HTR-8/SVneo (cell line): ENCODE measurements at places on chromosomes 3 and 15.

DNA sequence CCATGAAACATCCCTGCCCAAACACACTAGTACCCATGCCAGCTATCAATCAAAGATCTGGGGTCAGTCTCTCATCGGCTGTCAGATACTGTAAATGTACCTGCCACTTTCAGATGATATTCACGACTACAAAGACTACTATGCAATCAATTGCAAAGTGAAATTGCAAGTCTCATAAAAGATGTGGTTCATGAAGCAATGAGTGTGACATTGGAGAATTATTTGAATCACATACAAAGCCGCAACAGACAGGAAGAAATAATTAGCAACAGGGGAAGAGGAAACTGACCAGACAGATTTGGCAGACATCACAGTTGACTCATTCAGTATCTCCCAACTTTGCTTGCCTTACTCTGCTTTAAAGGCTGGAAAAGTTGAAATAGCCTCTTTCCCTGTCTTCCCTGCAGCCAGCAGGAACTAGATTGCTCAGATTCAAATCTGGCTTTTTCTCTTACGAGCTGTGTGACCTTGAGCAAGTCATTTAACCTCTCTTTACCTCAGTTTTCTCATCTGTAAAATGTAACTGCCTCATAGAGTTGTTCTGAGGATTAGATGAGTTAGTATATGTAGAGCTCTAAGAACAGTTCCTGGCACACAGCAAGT, 95.7 kb upstream of the C3orf80 start:
- peak; percentile 72 for DNase-seq

DNA sequence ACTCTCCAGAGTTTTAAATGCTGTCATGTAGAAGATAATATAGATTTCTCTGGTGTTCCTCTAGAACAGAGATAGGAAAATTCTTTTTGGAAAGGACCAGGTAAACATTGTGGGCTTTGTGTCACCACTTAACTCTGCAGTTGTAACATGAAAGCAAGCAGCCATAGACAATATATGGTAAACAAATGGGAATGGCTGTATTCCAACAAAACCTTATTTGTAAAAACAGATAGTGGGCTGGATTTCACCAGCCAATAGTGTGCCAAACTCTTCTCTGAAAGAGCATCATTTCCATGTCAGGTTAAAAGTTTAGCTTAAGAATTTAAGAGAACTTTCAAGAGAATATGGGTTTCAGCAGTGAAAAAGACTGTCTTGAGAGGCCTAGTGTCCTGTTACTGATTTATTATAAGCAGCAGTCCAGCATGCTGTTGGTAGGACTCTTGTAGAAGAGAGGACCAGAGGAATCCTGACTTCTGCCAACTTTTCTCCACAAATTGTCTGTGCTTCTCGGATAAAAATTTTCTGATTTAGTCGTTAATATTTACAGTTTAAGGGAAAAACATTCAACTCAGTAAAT, 107.7 kb downstream of the TCF12 start:
- DNase-seq, result no peak

GRCh38 chr15:85722374-85723152, 72.2 kb downstream of the KLHL25 start:
- no peak for DNase-seq

GRCh38 chr3:45120359-45121158, 25.6 kb downstream of the CDCP1 start:
- no peak for DNase-seq

- no peak for DNase-seq
Measured at GRCh38 chr3:13370055-13370454, 50.1 kb downstream of the NUP210 start.

GRCh38 chr3:34683851-34684250, 885.4 kb downstream of the PDCD6IP start:
- DNase-seq, result peak; percentile 3

DNA sequence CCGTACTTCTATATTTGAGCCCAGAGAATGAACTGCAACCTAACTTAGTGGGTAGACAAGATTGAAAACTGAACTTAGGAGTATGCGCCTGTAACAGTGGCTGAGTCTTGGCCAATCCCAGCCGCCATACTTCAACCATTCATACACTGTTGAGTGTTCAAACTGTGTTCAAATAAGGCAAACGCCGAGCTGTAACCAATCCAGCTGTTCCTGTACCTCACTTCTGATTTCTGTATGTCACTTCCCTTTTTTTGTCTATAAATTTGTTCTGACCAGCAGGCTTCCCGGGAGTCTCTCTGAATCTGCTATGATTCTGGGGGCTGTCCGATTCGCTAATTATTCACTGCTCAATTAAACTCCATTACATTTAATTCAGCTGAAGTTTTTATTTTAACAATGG, 58.6 kb upstream of the TPM1 start:
- no peak for DNase-seq

DNA sequence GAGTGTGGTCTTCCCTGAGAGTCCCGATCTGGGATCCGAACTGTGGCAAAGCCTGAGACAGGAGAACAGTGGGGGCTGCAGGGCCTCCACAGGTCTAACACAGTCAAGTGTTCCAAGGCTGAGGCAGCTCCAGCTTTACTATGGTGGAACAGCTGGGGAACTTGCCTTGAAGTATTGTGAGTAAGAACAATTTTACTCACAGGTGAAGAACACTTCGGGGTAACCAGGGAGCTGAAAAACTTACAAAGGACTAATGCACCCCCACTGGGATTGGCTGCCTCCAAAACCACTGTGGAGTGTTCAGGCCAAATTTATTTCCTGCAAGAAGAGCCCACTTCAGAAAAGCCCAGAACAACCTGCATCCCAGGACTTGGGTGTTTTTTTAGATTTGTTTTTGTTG, 25.4 kb downstream of the ZIC4 start:
- DNase-seq, result no peak

- no peak for DNase-seq
Measured at GRCh38 chr3:190322604-190323245, 479 bp upstream of the CLDN1 start.

DNA sequence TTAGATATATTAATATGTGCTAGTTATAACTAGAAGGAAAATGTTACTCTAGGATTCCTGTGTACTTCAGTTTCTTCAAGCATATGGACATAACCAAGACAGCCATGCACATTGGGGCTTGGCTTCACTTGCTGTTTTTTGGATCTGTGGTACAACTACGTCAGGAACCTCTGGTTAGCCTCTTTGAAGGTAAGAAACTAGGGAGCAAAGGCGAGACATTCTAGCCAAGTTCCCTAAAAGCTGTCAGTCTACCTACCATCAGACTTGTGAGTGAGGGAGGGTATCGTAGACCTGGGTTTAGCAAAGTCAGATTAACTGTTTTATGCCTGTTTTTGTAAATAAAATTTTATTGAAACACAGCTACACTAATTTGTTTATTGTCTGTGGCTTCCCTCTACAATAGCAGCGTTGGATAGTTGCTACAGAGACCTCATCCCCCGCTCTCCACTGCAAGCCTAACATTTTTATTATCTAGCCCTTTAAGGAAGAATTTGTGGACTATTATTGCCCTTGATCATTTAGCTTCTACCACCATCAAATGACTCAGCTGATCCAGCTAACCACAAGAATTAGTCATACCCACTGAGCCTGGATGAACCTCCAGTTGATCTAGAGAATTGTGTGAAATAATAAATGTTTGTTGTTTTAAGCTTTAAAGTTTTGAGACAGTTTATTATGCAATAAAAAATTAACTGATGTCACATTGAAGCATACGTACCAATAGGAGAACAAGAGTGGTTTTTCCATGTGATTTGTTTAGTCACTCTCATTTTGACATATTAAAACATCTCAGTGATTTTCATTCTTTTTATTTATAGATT, 58.1 kb downstream of the RSRC1 start:
- peak; percentile 74 for DNase-seq

DNA sequence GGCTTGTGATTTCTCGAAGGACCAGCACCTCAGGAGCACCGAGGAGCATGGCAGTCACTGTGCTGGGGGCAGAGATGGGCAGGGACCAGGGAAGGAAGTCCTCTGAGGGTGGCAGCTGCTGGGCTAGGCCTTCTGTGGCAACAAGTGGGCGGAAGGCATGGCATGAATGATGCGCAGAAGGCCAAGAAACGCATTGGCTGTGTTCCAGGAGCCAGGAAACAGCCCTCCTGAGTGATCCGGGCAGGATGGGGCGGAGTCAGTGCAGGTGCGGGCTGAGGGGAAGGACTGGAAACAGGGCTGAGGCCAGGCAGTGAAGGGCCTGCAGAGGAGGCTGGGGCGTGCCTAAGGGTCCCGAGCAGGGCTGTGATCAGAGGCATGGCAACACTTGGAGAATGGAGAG, 23.6 kb downstream of the MRPS11 start:
- no peak for DNase-seq

DNA sequence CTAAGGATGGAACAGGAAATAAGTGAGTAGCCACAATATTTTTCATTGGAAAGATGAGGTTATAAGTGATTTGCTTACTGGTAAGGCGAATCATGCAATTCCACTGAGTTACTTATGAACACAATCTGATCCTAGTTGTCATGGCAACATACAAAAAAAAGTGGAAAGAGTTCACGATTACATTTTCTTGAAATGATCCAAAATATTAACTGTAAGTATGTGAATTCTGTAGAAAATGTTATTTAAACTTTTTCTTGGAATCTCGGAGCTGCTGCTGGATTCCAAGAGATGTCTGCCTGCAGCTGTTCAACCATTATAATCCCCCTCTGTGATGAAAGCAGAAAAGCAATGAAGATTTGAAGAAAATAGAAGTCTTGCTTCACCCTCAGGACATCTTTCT, 120.5 kb downstream of the KBTBD8 start:
- DNase-seq, result no peak

- no peak for DNase-seq
Measured at GRCh38 chr3:156693166-156693565, 18.8 kb downstream of the TIPARP start.

GRCh38 chr3:14434498-14435151, 32.2 kb downstream of the SLC6A6 start:
- no peak for DNase-seq

- no peak for DNase-seq
Measured at GRCh38 chr3:183490653-183491052, 62.2 kb upstream of the MCF2L2 start.

GRCh38 chr15:73584699-73585420, 48.3 kb downstream of the NPTN start:
- no peak for DNase-seq

- DNase-seq, result no peak
Measured at GRCh38 chr15:70361106-70361505, 263.4 kb upstream of the TLE3 start.

DNA sequence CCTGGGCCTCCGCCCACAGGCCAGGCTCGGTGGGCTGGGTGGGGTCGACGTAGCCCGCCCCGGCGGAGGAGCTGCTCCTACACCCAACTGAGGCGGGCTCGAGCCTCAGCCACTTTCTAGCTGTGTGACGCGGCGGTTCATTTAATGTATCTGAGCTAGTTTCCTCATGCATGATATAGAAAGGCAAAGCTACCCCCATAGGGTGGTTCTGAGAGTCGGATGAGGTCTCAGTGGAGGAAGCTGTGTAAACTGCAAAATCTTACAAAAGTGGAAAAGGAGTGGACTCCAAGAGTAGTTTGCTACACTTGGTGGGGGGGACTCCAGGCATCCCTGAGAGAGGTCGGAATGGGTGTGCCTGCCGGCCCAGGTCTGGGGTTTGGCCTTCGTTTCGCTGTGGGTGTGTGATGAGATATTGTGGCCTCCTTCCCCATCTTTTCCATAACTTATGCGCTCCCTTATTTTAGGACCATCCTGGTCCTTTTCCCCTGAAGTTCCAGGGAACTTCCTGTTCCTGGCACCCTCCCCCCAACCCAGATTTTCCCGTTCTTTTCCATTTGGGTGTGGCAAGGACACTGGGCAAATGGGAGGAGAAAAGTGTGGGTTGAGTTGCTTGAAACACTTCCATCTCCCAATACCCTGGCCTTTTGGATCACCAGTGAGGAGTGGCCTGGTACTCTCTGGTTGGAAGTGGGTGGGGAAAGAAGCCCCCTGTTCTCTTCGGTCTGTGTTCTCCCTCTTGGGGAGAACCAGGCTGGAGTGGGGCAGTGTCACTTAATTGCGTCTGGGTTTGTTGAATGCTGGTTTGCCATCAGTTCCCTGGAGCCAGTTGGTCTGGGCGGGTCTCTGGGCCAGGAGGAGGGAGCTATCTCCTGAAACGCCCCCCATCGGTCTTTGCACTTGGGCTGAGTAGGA, 1.1 kb downstream of the PDIA5 start:
- DNase-seq, result no peak

- no peak for DNase-seq
Measured at GRCh38 chr15:87213626-87214025, 1042.9 kb downstream of the NTRK3 start.
